Activated T-helper 9 cell treated with anti-CD3 and anti-CD28 coated beads, Interleukin-2, amount 50 U/mL, for 16 hours (primary cell): ENCODE measurements at places on chromosomes 13 and 19.

DNA sequence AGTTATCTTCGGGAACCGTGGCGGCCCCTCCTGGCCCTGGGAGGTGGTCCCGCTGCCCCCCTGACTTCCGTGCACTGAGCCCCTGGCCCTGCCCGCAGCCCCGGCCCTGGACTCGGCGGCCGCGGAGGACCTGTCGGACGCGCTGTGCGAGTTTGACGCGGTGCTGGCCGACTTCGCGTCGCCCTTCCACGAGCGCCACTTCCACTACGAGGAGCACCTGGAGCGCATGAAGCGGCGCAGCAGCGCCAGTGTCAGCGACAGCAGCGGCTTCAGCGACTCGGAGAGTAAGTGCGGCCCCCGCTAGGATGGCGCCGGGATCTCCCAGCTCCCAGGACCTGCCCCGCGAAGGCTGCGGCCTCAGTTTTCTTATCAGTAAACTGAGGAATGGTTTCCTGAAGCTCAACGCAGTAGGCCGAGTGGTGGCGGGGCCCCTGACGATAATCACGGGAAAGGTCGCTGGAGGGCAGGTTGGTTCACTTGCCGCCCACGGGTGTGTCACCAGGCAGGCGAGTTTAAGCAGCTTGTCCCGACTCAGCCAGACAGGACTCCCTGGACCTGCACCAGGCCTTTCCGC lies 924 bp downstream of the RGCC start:
- DNase-seq, result peak; percentile 49

DNA sequence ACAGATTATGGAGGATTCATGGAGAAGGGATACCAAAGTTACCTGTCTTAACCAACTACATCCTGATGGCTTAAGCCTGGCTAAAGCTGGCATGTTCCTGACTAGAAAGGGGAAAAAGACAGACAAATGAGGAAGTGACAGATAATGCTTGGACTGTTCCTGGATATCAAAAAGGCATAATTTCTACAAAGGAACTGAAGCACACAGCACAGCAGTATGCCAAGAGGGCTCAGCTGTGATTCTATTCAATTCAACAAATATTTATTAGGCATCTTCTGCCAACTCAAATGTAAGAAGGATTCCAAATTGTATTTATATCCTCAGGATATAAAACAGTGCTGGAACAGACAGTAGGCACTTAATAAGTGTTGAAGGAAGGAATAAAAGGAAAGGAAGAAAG lies 59.5 kb downstream of the KLF12 start:
- no peak for DNase-seq

GRCh38 chr19:17282488-17283125 lies 906 bp downstream of the ANKLE1 start:
- peak; percentile 71 for DNase-seq

DNA sequence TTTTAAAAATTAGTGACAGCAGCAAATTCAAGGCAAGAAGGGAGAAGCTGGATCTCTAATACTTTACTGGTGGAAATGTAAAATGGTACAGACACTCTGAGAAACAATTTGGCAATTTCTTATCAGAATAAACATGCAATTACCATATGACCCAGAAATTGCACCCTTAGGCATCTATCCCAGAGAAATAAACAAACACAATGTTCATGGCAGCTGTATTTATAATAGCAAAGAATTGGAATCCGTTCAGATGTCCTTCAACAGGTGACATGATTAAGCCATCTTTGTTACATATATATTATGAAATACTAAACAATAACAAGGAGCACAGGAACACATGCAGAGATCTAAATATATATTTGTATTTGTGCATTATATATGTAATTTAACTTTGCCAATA lies 756.5 kb downstream of the SLITRK1 start:
- no peak for DNase-seq

DNA sequence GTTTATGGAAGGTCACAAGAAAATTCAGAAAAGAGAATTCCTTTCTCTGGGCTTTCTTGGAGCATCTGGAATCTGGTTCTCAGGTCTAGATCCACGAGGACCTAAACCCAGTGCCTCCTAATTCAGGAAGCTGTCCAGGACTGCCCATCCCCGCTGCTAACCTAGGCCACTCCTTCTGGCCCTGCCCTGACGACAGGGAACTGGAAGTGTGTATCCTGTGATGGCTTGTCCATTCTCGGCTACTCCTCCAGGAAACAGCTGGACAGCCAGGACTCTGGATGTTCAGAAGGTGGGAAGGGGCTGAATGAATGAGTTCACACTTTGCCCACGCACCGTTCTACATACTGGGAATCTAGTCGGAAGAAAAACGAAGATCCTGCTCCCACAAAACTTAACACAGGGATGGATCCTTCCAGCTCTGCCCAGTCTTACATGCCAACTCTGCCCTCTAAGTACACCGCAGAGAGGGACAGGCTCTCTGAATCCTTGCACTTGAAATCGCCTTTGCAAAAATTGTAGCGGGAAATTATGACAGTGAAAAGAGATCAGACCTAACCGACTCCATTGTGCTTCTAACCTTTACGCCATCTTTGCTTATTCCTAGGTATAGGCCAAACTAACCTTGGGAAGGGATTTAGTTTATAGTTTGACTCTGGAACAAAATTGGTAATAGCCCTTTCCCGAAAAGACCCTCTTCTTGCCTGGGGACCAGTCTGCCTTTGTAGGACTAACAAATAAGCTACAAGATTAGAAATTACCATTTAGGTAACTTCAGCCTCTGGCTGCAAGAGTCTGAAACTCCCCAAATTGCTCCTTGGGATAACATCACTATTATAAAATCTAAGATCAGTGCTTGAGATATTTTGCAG lies 1.8 kb downstream of the LSM4 start:
- no peak for DNase-seq

DNA sequence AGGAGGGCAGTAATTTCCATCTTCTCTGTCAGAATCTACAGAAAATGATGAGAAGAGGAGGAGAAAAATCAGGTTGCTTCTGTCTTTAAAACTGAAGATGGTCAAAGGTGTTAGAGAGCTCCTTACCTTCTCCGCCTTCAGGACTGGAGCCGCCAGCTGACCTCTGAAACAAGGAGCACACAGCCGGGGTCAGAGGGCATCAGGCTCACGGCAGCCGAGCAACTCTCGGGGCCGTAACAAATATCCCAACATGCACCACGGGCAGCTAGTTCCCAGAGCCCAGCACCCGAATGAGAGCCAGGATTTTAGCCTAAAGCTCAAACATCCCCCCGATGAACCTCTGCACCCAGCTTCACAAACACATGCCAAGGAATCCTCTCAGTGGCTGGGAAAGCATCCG lies 27.6 kb downstream of the CAPS start:
- no peak for DNase-seq

DNA sequence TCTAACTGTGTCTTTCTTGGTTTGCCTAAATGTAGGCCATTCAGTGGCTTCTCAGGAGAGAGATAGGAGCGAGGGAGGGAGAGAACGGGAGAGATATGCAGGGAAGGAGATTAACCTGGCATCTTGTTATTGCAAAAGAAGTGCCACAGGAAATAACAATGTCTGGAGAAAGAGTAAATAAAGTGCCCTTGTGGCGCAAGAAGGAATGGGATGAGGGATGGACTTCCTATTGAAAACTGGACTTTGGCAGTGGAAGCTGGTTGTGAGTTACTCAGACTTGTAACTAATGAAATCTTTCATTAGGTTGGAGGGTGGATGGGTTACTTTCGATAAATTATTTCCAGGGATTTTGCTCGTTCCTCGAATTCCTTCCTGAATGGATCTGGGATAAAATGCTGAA lies 136.1 kb downstream of the LACC1 start:
- DNase-seq, result no peak

DNA sequence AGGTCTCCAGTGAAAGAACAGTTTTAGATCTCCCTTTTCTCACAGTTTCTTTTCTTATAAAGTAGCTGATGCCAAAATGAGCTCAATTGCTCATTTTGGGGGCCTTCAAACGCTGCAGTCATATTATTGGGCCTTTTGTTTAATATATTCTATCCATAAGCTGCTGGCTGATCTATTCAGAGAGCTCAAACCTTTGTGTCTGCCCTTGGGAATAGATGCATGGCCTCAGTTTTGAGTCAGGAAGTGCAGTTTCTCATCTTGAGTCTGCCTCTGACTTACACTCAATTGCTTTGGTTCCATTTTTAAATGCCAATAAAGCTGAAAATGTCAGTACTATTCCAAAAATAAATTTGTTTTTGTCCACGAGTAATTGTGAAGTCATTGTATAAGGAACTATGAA lies 468.9 kb downstream of the KLF12 start:
- DNase-seq, result no peak

GRCh38 chr19:10086591-10087192 lies 575 bp downstream of the SHFL start:
- DNase-seq, result no peak

GRCh38 chr19:7562646-7563393 lies 27.3 kb downstream of the PNPLA6 start:
- no peak for DNase-seq

DNA sequence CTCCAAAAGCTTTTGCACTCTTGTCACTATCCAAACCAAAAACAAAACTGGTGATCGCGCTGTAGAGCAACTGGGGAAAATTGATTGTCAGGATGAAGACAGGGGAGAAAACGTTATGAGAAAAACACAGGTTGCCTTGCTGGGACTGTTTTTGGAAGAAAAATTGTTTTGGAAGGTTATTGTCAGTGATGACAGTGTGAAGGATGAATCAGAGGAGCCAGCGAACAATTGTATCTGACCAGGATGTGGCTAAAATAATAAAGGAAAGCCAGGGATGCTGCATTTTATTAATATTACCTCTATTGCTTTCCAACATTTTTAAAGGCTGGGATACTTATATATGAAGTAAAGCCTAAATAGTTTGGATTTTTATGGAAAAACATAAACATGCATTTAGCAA lies 334.0 kb downstream of the SPRY2 start:
- DNase-seq, result no peak

DNA sequence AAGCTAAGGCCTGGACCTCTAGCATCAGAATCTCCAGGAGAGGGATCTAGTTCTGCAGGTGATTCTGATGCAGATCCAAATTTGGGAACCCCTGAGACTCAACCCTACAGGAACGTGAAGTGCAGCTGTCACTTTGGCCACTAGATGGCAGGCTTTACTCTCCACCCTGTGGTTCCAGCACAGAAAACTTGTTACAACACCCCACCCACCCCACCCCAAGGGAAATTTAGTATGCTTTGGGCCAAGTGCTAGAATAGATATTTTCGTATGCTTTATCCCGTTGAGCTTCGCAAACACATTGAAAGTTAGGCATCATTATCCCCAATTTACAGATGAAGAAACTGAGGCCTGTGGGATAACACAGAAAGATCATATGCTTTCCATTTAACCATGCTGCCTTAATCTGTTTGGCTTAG lies 232.0 kb downstream of the B3GLCT start:
- DNase-seq, result peak; percentile 4
